ENCODE measurements at places on chromosomes 7 and 10. TPM values are rescaled to one million over a fixed set of nuclear protein-coding genes. Genes with fewer than 3 reads are reported as not detected.

- no peak for DNase-seq
Measured at GRCh38 chr7:88500131-88500530, 193.4 kb upstream of the STEAP4 start.

GRCh38 chr7:31940167-31940566 lies 130.0 kb downstream of the PDE1C start:
- no peak for DNase-seq

DNA sequence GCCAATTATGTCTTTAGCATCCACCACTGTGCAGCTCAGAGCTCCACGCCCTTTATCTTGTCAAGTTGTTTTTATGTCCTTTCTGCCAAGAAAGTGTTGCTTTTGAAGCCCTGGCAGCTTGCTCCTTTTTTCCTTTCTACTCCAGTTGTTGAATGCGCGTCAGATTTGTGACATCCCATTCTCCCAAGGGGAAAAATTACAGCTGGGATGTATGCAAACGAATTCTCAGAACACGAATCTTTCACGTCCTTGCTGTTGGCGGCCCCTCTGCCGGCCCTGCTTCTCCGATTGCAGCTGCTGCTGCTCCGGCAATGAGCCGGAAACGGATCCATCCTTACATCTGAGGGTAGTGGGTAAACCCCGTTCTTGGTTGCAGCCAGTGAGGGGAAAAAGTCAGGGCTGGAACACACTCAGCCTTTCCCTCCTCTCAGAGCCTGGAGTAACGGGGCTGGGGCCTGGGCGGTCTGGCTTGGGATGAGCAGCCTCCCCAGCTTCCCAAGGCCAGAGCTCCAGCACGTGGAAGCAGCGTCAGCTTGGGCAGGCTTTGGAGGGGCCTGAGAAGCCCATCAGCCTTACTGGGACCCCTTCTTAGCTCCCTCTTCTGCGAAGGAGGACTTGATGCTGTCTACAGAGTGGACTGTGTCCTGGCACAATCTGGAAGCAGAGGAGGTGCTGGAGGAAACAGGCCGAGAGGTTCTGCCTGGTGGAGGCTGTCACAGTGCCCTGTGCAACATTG lies 79.0 kb upstream of the CHST15 start:
- no peak for DNase-seq

GRCh38 chr7:2354939-2355704 lies 495 bp downstream of the EIF3B start:
- DNase-seq: no peak

DNA sequence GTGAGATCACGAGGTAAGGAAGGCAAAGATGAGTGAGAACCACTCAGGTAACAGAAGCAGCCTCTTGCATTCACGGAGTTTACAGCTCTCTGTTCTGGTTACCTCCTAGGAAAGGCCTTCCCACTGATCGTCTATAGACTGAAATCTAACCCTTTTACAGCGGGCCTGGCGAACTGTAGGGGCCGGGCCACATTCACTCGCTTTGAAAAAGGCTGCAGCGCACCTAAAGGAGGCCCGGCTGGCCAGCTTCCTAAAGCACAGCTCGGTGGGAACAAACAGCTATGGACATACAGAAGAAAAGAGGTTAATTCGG lies 565 bp downstream of the ATP5MK start:
- DNase-seq: no peak

- no peak for DNase-seq
Measured at GRCh38 chr10:27724287-27724686, 21.3 kb downstream of the MKX start.

DNA sequence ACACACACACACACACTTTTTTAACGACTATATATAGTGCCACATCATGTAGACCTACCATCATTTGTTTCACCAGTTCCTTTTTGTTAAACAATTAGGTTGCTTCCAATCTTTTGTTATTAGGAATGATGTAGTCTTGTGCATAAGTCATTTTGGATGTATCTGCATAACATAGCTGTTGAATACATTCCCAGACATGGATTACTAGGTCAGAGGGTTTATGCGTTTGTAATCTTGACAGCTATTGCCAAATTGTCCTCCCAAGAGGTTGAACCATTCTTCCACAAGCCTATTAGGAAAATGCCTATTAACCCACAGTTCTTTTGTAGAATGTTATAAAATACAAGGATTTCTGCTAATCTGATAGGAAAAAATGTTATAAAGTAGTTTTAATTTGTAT lies 87.3 kb downstream of the PALS2 start:
- no peak for DNase-seq

GRCh38 chr10:93875032-93875358 lies 18.8 kb upstream of the SLC35G1 start:
- DNase-seq: no peak

GRCh38 chr7:17937506-17938120 lies 2.7 kb downstream of the SNX13 start:
- DNase-seq: no peak

GRCh38 chr10:119199231-119199992 lies 8.0 kb upstream of the GRK5 start:
- DNase-seq: no peak

The TFPI2 gene
- total RNA-seq: 152 TPM

The CYP26C1 gene
- total RNA-seq: 1.1 TPM

The H2BK1 gene
- total RNA-seq: not detected

All from glomerular endothelial cell (primary cell).